ENCODE measurements at places on chromosomes 6 and 20. TPM values are rescaled to one million over a fixed set of nuclear protein-coding genes. Genes with fewer than 3 reads are reported as not detected.

- no peak for DNase-seq
Observed at GRCh38 chr6:104625536-104625935, 234.2 kb downstream of the HACE1 start.

The CLPSL1 gene
- total RNA-seq: 7.8 TPM

The UBE3D gene
- 9.3 TPM for total RNA-seq

The DEF6 gene
- 10.2 TPM for total RNA-seq

The C20orf96 gene
- total RNA-seq: 1.8 TPM

GRCh38 chr20:17636523-17637412, 45.3 kb downstream of the RRBP1 start:
- DNase-seq: no peak

DNA sequence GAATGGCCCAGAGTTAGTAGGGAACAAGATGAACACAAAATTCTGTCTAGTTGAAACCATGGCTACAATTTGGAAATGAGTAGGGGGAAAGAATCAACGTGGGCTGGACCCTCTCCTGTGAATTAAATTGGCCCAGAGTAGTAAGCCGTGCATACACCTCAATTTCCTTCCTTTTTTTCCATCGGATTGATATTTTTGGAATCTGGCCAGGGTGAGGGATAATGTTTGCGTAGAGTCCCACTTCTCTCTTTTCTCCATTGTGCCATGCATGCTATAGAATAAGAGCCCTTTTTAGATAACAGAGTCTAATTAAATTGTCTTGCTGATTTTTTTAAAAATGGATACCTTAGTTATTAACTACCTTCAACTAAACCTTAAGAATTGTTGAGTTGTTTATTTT, 35.2 kb downstream of the XRN2 start:
- DNase-seq: no peak

DNA sequence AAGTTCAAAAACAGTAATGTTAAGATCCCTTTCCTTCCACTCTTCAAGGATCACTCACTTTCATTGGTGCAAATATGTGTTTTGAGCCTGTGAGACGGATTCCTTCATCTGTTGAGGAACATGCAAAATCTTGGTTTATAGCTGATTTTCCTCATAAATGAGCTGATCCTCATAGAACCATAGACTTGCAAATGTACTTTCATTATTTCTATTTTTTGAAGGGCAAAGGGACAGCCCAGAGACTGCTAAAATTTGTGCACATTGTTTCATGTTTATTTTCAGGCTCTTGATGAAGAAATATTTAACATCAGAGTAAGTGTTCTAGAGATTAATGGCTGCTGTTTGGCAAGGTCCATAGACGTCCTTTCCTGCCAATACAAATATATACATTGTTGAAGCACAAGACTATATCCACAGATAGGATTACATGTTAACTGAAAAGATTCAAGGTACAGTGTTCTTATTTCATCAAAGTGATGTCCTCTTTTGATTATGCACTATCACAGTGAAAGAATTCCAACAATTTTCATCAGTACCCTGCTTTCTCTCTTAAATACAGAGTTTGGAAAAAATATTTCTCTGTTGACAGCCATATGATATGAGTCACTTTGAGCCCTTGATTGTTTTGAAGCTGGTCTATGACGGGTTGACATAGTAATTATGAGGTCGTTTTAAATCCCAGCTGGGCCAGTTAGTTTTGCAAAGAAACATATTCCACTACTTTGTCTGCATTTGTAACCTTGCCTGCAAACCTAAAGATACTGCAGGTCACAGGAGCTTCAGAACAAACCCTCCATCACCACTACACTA, 95.7 kb downstream of the FILIP1 start:
- no peak for DNase-seq

DNA sequence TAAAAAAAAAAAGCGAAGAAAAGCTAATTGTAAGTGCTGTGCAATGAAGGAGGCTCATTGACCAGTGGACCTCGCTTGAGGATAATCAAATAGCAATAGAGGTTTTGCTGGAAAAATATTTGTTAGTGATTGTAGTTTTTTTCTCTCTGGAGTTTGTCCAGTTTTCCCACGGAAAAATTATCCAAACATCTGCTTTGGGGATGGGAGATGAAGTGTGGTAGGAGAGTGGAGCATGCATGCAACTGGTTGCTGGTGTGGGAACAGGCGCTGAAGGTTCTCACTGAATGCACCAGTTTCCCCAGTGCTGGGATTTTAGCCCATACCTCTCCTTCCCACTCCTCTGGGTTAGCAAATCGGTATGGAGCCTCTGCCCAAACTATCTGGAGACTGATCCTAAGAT, 281.7 kb upstream of the TAB2 start:
- DNase-seq: no peak

GRCh38 chr20:38129893-38130609, 35.0 kb downstream of the TGM2 start:
- DNase-seq: no peak

The MUCL3 gene
- under 0.01 TPM for total RNA-seq

DNA sequence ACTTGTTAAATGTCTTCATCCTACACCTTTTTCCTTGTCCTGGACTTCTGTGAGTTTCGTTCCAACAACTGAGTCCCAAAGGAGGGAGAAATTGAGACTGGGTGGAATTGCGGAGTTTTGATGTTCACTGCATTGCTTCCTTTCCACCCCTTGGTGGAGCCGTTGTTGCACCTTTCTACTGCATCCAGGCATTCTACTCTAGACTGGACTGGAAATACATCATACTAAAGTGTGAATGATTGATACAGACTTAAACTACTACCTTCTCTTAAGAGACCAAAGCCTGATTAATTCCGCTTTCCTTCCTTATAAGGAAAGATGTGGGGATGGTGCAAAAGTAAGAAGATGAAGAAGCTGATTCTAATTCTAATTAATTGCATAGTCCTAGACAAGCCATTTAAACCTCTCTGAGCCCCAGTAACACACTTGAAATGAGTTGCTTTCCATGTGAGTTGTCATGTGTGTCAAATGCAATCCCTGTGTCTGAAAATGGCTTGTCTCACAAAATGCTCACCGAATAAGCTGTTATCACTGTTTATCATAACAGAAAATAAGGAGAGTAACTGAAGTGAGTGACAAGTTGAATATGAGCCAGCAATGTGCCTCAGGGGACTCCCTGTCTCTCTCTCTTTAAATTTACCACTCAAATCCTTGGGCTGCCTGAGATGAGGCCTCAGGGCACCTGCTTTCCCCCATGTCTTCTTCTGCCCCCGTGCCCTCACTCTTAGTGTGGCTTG, 338.3 kb upstream of the CHD6 start:
- DNase-seq: peak; percentile 12

DNA sequence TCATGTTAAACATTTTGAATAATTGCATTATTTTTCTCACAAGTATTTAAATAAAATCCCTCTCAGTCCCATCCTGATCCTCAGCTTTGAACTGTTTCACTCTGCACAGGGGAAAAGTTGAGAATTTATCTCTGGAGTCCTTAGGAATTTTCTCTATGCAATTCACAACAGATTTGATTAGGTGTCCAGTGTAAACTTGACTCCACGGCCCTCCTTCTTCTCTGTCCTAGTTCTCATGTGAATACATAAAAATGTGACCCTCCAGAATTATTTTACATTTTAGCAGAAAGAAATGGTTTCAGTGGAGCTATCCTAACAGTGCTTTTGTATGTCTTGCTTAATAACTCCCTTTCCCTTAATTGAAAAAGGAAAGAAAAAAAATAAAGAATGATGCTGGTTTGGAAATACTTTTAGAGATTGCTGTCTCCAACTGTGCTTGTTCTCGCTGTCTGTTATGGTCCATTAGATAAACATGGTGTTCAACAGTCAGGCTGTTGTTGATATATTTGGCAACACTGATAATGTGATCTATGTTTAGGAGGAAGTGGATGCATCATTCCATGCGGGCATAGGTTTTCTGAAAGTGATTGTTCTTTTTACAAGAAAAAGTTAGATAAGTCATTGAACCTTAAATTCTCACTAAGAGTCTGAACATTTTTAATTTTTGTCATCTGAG, 599.4 kb upstream of the CITED2 start:
- no peak for DNase-seq

GRCh38 chr6:162568266-162568665, 159.3 kb downstream of the PRKN start:
- DNase-seq: no peak

- no peak for DNase-seq
Observed at GRCh38 chr6:155915651-155916050, 460.0 kb upstream of the NOX3 start.

DNA sequence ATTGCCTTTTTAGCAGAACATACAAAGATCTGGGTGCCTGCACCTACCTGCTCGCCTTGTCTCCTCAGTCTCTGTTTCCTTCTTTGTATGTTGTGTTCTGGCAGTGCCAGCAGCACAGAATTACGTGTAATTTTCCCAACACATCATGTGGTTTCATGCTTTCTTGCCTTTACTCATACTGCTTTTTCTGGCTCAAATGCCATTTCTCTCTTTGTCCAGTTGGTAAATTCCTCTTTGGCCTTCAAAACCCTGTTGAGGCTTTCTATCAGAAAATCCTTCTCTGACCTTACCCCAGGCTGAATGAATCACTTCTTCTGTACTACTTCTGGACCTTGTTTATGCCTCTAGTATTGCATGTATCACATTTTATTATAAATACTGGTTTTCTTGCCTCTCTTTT, 31.8 kb downstream of the L3MBTL3 start:
- no peak for DNase-seq

DNA sequence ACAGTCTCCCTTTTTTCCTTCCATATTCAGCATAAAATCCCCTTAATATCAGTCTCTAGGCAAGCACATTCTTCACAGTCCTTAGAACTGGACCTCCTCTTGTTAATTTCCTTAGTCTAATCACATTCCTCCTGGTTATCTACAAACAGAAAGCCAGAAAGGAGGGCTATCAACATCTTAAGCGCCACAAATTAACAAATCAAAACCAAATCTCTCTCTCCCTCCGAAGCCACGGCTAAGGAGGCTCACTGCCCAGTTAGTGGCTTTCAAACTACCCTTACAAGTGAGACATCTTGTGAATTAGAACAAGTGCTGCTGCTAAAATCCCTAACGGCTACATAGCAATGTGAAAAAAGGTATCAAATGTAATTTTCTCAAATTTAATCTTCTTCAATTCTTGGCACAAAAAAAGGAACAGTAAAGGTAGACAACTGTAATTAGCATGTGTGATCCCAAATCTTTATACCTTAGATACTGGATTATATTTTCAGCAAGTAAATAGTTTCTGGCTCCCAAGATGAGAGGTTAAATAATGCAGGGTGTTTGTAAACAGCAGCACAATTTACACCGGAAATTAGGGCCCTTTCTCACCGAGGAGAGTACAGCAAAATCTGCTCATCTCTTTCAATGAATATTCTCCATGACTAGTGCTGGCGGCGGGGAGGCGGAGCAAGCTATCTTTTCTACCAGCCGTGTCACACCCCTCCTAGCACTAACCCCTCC, 1.4 kb upstream of the TRIM39 start:
- DNase-seq: no peak

The LTB gene
- total RNA-seq: not detected

- no peak for DNase-seq
Observed at GRCh38 chr6:162899148-162899547, 171.4 kb downstream of the PACRG start.

GRCh38 chr6:84731401-84731800, 33.0 kb downstream of the TBX18 start:
- DNase-seq: no peak

The UFL1 gene
- total RNA-seq: 21.0 TPM

DNA sequence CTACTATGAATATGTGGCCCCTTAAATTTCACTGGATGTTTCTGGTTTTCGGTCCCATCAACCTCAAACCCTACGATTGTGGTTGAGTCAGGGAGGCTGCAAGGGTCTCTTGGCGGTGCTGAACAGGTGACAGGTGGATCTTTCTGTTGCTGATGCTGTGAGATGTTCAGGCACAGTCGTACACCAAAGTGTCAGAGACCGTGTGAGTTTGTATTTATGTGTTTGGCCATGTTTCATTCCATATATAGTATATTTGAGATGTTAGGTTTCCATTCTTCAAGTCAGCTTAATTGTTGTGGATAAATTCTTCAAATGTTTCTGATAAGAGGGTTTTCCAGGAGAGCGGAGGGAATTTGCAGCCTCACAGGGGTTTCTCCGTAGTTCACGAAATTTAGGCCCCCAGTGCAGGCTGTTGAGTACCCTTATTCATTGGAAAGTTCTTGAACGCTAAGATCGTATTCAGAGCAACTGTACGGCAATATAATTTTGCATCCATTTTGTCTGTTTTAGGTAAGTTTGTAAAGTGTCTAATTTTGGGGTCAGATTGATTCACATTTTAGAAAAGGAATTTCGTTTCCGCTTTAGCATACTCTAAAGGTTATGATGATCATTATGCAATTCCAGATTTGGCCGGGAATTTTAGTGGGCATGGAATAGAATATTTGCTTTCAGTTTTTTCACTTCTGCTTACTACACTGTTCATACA, 1.2 kb downstream of the TAB2 start:
- peak; percentile 2 for DNase-seq

- DNase-seq: peak; percentile 31
Observed at GRCh38 chr6:152981989-152982903, 595 bp downstream of the FBXO5 start.

The ZFAND3 gene
- total RNA-seq: 27.0 TPM

The ZBTB22 gene
- total RNA-seq: 12.7 TPM

- no peak for DNase-seq
Observed at GRCh38 chr6:97850458-97851212, 567.6 kb upstream of the MMS22L start.

DNA sequence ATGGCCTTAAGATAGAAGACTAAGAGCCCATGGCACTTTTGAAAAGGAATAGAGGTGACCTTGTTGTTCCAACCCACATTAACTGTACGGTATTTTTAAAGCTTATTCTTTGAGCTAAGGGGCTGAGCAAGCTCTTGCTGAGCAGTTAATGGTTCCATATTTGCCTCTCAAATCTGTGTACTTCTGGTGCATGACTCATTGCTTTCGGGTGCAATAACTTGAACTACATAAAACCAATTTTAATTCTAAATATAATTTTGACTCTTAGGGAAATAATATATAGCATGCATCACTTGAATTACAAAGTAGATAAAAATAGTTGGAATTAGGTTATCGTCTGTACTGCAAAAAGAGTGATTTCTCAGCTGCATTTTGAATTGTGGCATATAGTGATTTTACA, 348.1 kb upstream of the CITED2 start:
- no peak for DNase-seq

DNA sequence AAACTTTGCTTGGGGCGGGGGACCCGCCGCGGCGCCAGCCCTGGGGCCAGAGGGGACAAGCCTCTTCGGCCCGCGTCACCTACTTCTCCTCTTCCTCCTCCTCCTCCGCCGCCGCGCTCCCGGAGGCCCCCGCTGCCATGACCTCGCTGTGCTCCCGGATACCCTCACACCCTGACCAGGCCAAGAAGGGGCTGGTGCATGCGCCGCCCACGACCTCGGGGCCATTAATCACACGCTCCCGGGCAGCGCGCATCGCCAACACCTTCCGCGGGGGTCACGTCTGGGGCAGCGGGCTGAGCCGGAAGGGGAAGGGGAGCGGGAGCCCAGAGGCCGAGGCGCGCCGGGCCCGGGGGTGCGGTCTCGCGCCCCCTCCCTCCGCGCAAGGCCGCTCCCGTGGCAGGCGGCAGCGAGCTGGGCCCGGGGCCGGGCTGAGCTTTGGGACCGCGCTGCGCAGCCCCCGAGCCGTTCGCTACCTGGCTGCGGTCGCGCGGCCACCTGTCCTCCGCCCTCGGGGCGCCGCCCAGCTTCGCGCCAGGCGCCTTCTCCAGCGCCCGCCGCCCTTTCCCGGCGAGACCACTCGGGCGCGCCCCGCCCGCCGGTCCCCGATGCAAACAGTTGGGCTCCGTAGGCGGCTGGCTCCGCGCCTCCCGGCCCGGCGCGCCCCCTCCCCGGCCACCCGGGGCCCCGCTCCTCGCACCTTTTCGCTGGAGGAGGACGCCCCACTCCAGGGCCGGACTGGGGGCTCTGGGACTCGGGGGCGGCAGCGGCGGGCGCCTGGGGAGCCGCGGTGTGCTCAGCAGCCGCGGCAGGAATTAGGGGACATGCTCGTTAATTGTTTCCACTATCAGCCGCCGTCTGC, 575 bp upstream of the CNR1 start:
- DNase-seq: no peak
